ENCODE measurements at places on chromosomes 2 and 18. TPM values are rescaled to one million over a fixed set of nuclear protein-coding genes. Genes with fewer than 3 reads are reported as not detected.

GRCh38 chr2:111668741-111669140, 215.3 kb downstream of the ANAPC1 start:
- no peak for DNase-seq

- no peak for DNase-seq
Measured at GRCh38 chr2:205475416-205475768, 206.9 kb upstream of the NRP2 start.

DNA sequence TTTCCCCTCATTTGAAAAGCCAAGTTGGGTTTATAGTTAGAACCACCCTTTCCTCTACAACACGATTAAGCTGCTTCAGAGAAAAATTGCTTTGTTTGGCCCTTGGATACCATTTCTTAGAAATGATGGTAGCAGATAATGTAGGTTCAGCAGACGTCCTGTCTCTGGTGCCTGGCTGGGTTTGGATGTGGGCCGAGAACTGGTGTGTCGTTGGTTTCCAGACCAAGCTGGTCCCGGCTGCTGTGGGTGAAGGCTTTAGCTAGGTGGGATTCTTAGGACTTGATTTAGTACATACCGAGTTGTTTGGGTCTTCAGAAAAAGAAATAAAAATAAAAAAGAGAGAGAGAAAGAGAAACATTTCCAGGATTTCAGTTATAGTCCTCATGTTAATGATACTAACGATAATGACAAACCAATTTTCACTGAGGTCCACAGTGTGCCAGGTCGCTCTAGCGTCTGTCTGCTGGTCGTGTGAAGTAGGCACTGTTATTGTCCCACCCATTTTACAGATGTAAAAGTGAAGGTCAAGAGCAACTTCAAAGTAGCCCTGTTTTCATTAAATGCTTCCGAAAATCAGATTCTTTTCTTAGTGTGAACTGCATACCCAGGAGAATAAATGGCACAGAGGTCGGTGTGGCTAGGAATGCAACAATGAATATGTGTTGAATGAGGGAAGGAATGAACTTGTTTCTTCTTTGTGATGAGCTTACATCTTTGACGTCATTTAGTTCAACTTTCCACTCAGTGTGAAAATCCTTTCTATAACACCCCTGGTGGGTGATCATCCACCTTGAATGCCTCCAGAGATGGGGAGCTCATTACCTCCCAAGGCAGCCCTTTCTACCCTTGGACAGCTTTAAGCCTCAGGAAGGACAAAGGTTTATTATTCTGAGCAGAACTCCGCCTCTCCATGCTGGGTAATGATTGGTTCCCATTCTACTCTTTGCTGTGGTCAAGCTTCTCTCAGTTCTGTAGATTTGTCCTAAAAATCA, 115.9 kb downstream of the INHBB start:
- no peak for DNase-seq

DNA sequence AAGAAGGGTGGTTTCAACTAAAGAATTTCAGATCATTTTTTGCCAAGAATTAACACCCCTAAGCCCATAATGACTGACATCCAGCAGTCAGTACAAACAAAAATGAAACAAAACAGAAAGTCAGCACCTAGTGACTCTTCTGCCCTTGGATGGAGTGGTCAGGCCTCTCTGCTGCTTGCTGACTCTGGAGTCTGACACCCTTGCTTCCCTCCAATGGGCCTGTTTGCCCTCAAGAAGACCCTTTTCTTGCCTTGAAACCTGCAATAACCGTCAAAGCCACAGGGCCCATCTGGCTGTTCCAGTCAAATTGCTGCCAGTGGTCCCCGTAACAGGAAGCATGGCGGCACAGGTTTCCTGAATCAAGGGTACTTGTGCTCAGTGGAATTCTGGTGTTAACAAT, 27.2 kb upstream of the CYTIP start:
- DNase-seq: no peak

DNA sequence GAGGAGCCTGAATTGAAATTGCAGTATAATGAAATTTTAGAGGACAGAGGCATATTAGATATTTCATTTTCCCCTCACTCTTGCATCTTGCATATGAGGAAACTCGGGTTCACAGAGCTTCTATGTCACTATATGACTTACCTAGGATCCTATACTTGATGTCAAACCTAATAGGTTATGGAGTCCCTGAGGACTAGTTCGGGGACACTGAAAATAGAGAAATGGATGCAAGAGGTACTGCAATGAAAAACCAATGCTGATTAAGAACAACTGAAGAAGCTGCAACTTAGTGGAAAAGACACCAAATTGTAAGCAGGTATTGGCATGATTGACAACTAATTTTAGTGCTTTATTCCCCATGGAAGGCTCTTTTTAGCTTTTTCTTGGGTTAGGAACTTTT, 210.1 kb downstream of the IKZF2 start:
- no peak for DNase-seq

DNA sequence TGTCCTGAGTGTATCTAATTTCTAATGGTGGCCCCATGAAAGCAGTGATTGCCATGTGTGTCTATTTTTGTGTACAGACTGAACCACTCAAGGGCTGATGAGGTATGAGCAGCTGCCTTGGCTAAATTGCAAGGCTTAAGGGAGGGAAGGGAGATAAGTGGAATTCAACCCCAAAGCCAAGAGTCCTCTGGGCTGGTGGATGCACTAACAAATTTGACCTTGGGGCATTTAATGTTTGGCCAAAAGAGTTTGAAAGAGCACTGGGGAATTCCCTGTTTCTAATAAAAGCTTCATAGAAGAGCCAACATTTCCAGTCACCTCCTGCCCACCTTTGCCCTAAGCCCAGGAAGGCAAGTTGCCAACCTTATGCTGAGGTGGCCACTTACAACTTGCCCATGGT, 172.1 kb downstream of the SETBP1 start:
- no peak for DNase-seq

The BOLL gene
- 2.1 TPM for polyA plus RNA-seq

The AMER3 gene
- not detected for polyA plus RNA-seq

Data from muscle of arm (tissue), 14 donors.